ENCODE measurements at places on chromosomes 7 and 10. TPM values are rescaled to one million over a fixed set of nuclear protein-coding genes. Genes with fewer than 3 reads are reported as not detected.

OR13A1 gene
- total RNA-seq: not detected

DNA sequence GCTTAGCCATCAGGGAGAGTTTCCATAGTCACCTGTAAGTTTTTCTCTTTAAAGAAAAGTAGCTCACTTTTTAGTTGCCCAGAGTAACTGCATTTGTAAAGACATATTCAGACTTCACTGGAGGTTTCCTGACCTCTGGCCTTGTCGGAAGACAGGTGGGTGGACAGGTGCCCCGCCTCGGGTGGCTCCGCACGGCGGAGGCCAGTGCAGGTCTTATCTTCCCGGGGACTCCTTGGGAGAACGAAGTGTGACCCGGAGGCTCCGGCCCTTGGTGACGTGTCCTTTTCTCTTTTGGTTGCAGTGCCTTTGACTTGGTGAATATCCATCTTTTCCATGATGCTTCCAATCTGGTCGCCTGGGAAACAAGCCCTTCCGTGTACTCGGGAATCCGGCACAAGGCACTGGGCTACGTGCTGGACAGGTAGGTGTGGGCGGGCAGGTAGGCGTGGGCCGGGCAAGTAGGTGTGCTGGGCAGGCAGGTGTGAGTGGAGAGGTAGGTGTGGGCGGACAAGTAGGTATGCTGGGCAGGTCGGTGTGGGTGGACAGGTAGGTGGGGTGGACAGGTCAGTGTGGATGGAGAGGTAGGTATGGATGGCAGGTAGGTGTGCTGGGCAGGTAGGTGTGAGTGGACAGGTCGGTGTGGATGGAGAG lies 75.8 kb downstream of the NKX6-2 start:
- H3K4me1 ChIP-seq: peaks cover 9% of the 10 kb centered on the region
- H3K4me3 ChIP-seq: no peak overlapping the region
- no peaks in the 10 kb centered on the region for H3K36me3 ChIP-seq
- no peaks in the 10 kb centered on the region for H3K27me3 ChIP-seq
- H3K27ac ChIP-seq: no peak overlapping the region

- H3K27ac ChIP-seq: no peak overlapping the region
- no peak for DNase-seq
- H3K27me3 ChIP-seq: no peaks in the 10 kb centered on the region
- H3K4me1 ChIP-seq: no peaks in the 10 kb centered on the region
Observed at GRCh38 chr10:51918440-51918839, 219.0 kb upstream of the CSTF2T start.

MAT1A gene
- total RNA-seq: 0.11 TPM

DNA sequence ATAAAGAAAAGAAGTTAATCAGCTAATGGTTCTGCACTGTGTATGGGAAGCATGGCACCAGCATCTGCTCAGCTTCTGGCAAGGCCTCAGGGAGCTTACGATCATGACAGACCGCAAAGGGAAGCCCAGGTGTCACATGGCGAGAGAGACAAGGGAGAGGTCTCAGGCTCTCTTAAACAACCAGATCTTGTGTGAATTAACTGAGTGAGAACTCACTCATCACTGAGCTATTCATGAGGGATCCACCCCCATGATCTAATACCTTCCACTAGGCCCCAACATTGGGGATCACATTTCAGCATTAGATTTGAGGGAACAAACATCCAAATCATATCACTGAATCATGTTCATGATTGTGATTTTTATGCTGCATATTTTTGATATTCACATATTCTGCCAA lies 5.8 kb downstream of the USP54 start:
- peaks cover 9% of the 10 kb centered on the region for H3K4me1 ChIP-seq
- no peak overlapping the region for H3K27ac ChIP-seq
- DNase-seq: peak; percentile 39

- no peak for DNase-seq
- H3K4me3 ChIP-seq: no peak overlapping the region
- H3K4me1 ChIP-seq: no peaks in the 10 kb centered on the region
- no peaks in the 10 kb centered on the region for H3K36me3 ChIP-seq
- H3K27ac ChIP-seq: no peak overlapping the region
- peaks cover 21% of the 10 kb centered on the region for H3K27me3 ChIP-seq
Observed at GRCh38 chr10:69512901-69513300, 60.3 kb downstream of the NEUROG3 start.

- H3K4me3 ChIP-seq: no peak overlapping the region
- peaks cover 20% of the 10 kb centered on the region for H3K4me1 ChIP-seq
- no peaks in the 10 kb centered on the region for H3K27me3 ChIP-seq
- H3K27ac ChIP-seq: peak overlapping the region; percentile 59
Observed at GRCh38 chr7:36036590-36036989, 116.5 kb upstream of the EEPD1 start.

GRCh38 chr7:47496056-47496665 lies 85.8 kb downstream of the TNS3 start:
- DNase-seq: no peak
- no peak overlapping the region for H3K4me3 ChIP-seq
- no peaks in the 10 kb centered on the region for H3K27me3 ChIP-seq
- H3K36me3 ChIP-seq: peaks cover 2% of the 10 kb centered on the region

GRCh38 chr10:107317592-107317991 lies 153.1 kb upstream of the SORCS1 start:
- H3K4me3 ChIP-seq: no peak overlapping the region
- no peaks in the 10 kb centered on the region for H3K36me3 ChIP-seq
- no peak for DNase-seq

GRCh38 chr10:48821692-48822091 lies 117.9 kb downstream of the LRRC18 start:
- no peak overlapping the region for H3K27ac ChIP-seq
- no peak for DNase-seq
- no peaks in the 10 kb centered on the region for H3K4me1 ChIP-seq
- H3K36me3 ChIP-seq: no peaks in the 10 kb centered on the region

GRCh38 chr10:34664706-34665105 lies 150.4 kb downstream of the PARD3 start:
- H3K36me3 ChIP-seq: no peaks in the 10 kb centered on the region
- no peak for DNase-seq
- H3K4me1 ChIP-seq: no peaks in the 10 kb centered on the region
- H3K27ac ChIP-seq: no peak overlapping the region
- no peak overlapping the region for H3K4me3 ChIP-seq

DNA sequence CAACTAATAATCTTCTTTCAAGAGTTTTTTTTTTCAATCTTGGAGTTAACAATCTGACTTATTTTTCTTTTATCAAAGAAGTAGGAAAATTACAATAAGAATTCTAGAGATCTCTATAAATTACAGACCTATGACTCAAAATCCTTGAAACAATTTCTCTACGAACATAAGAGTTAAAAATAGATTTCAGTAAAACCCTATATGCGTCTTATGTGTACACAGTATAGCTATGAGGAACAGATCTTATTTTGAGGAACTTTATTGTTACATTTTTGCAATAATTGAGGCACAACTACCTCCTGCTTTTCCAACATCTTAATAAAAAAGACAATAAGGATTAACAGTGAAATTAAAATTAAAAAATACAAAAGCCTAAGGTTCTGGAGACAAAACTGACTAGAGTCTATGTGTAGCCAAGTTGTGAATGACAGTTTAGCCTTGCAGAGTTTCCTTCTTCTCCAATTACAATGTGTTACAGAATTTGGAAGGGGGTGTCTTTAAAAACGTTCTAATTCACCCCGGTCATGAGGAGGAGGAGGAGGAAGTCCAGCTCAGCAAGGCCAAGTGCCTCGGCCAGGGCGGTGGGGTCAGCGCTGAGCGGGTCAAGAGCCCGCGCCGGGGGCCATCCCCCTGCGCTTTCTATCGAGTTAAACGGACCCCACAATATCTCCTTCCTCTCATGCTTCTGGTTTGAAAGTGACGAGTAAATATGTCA lies 40.5 kb downstream of the AMZ1 start:
- H3K36me3 ChIP-seq: peaks cover 13% of the 10 kb centered on the region
- no peak overlapping the region for H3K4me3 ChIP-seq
- DNase-seq: no peak
- no peaks in the 10 kb centered on the region for H3K27me3 ChIP-seq

CPN1 gene
- total RNA-seq: not detected

DNA sequence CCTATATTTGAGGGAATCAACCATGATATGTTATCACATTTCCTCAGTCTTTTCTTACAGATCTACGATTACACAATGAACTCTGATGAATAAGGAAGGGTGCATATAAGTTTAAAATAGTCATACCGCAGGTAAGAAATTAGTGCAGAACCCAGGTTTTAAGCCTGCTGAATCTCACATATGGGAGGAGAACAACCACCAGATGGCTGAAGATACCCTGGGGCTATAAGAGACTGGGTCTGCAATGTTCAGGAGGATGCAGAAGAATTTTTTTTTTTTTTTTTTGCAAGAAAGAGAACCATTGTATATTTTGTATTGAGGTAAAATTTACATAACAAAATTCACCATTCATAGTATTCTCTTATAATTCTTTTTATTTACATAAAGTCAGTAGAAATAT lies 372.3 kb upstream of the MYO3A start:
- no peaks in the 10 kb centered on the region for H3K27me3 ChIP-seq
- H3K36me3 ChIP-seq: no peaks in the 10 kb centered on the region
- no peak overlapping the region for H3K27ac ChIP-seq
- no peak for DNase-seq

PCDH15 gene
- not detected for total RNA-seq

- peak overlapping the region; percentile 52 for H3K27ac ChIP-seq
- H3K4me3 ChIP-seq: no peak overlapping the region
- H3K27me3 ChIP-seq: no peaks in the 10 kb centered on the region
Observed at GRCh38 chr7:155228894-155229293, 68.8 kb upstream of the INSIG1 start.

GRCh38 chr7:7720750-7721621 lies 2.6 kb upstream of the RPA3 start:
- H3K36me3 ChIP-seq: no peaks in the 10 kb centered on the region
- H3K27me3 ChIP-seq: no peaks in the 10 kb centered on the region
- no peak for DNase-seq
- H3K27ac ChIP-seq: no peak overlapping the region

DNA sequence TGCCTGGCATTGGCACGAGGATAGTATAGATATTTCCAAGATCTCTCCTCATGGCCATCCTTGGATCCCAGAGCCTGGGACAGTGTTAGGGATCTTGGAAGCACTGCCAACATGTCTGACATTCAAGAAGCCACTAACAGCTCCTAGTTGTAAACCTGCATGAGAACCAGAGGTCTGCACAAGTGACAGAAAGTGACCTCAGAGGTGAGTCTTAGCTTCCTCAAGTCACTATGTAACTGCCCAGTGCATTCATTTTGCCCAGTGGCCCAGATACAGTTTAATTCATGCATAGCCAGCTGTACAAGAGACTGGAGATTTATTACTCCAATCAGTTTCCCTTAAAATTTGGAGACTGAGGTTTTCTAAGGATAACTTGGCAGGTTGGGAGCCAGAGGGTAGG lies 16.7 kb downstream of the SUGCT start:
- no peak overlapping the region for H3K4me3 ChIP-seq
- DNase-seq: no peak
- no peaks in the 10 kb centered on the region for H3K27me3 ChIP-seq
- no peaks in the 10 kb centered on the region for H3K36me3 ChIP-seq
- no peaks in the 10 kb centered on the region for H3K4me1 ChIP-seq
- H3K27ac ChIP-seq: no peak overlapping the region

GRCh38 chr10:79488870-79489269 lies 23.5 kb upstream of the EIF5AL1 start:
- H3K4me1 ChIP-seq: peaks cover 32% of the 10 kb centered on the region
- H3K27me3 ChIP-seq: peaks cover 2% of the 10 kb centered on the region
- H3K27ac ChIP-seq: peak overlapping the region; percentile 76
- no peak for DNase-seq

GRCh38 chr10:33594475-33594874 lies 260.0 kb upstream of the NRP1 start:
- DNase-seq: no peak
- no peak overlapping the region for H3K4me3 ChIP-seq
- no peaks in the 10 kb centered on the region for H3K4me1 ChIP-seq

GRCh38 chr10:74406006-74406405 lies 255.0 kb downstream of the ADK start:
- H3K27me3 ChIP-seq: no peaks in the 10 kb centered on the region
- H3K36me3 ChIP-seq: no peaks in the 10 kb centered on the region
- DNase-seq: no peak
- no peak overlapping the region for H3K27ac ChIP-seq
- H3K4me3 ChIP-seq: no peak overlapping the region

PRF1 gene
- total RNA-seq: 0.14 TPM

DNA sequence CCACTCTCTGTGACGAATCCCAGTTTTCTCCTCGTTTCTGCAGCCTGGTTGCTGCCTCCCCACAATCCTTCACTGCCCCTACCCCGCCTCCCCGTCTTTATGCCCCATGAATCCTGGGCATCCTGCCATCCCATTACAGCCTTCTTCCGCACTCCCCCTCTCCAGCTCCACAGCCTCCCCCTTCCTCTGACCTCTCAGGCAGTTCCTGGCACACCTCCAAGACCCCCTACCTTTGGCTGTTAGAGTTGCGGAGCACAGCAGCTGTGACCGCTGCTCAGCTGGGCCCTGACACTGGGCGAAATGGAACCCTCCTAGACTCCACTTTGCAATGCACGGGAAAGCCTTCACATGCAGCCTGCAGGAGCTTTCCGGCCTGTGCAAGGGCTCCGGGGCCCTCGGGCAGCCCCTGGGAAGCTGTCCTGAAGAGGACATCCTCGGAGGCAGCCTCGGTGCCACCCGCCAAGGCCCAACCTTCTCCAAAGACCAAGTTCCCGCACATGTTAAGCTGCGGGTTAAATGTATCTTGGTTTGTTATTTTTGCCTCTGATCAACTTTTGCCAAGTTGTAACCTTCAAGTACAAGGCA lies 400.7 kb upstream of the MKI67 start:
- no peaks in the 10 kb centered on the region for H3K4me1 ChIP-seq
- no peaks in the 10 kb centered on the region for H3K36me3 ChIP-seq
- H3K27ac ChIP-seq: no peak overlapping the region
- no peaks in the 10 kb centered on the region for H3K27me3 ChIP-seq
- no peak for DNase-seq

DNA sequence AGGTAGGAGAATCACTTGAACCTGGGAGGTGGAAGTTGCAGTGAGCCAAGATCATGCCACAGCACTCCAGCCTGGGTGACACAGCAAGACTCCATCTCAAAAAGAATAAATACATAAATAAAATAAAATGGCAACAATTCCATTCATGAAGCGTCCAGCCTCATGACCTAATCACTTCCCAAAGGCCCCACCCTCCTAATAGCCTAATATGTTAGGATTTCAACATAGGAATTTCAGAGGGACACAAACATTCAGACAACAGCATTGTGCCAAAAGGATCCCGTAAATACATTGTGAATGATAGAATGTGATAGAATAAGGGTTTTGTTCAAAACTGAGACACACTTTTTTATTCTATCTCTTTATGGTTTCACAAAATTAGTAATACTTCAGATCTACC lies 90.3 kb downstream of the FAM107B start:
- H3K36me3 ChIP-seq: no peaks in the 10 kb centered on the region
- H3K4me3 ChIP-seq: no peak overlapping the region
- no peaks in the 10 kb centered on the region for H3K27me3 ChIP-seq
- H3K4me1 ChIP-seq: peaks cover 15% of the 10 kb centered on the region
- DNase-seq: no peak

PTPN20 gene
- total RNA-seq: not detected
